ENCODE measurements at places on chromosomes 16 and 17.

DNA sequence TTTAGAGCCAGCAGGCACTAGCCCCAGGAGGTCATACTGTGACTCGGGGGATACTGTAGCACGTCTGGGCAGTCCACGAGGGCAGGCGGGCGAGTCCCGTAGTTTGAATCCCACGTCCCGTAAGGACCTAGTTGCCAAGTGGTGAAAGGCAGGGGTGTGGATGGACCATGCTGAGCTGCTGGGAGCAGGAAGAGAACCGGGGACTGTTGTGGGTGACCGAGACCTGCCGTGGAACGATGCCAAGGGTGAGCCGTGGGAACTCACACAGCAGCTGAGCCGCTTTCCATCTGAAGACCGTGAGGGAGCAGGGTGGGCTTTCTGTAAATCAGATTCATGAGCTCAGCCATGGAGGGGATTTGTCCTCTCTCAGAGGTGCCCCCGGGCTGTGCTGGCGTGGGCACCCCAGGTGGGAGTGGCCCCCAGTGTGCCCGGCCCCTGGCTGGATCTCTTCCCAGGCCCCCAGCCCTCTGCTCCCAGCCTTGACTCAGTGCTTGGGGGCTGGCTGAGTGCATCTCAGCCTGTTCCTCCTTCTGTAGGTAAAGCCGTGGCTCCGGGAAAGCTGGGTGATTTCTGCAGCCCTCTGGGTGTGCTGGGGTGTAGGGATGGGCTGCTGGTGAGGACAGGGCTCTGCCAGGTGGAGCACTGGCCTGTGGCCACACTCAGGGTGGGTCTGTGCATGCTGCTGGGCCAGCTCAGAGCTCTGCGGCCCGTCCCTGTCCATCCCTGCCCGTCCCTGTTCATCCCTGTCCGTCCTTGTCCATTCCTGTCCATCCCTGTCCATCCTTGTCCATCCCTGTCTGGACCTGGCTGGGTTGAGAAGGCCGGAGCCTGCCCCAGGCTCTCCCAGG lies 13.6 kb downstream of the ASPSCR1 start:
- DNase-seq: no peak

GRCh38 chr17:29212681-29213121 lies 32.5 kb upstream of the MYO18A start:
- DNase-seq: no peak

DNA sequence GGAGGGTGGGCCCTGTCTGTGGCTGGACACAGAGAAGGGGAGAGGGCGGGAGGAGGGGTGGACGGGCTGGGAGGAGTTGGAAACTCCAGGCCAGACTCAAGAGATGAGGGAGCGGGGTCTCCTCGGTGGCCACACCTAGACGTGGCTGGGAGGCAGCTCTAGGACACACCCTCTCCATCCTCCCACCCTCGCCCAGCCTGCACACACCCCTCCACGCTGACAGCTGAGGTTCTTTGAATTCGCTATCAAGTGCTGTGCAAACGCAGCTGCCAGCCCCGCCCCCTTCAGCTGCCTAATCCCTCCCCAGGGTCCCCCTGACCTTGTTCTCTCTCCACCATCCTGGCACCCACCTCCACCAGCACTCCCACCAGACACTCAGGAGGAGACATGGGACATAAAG lies 48.7 kb downstream of the DNAH17 start:
- DNase-seq: no peak

DNA sequence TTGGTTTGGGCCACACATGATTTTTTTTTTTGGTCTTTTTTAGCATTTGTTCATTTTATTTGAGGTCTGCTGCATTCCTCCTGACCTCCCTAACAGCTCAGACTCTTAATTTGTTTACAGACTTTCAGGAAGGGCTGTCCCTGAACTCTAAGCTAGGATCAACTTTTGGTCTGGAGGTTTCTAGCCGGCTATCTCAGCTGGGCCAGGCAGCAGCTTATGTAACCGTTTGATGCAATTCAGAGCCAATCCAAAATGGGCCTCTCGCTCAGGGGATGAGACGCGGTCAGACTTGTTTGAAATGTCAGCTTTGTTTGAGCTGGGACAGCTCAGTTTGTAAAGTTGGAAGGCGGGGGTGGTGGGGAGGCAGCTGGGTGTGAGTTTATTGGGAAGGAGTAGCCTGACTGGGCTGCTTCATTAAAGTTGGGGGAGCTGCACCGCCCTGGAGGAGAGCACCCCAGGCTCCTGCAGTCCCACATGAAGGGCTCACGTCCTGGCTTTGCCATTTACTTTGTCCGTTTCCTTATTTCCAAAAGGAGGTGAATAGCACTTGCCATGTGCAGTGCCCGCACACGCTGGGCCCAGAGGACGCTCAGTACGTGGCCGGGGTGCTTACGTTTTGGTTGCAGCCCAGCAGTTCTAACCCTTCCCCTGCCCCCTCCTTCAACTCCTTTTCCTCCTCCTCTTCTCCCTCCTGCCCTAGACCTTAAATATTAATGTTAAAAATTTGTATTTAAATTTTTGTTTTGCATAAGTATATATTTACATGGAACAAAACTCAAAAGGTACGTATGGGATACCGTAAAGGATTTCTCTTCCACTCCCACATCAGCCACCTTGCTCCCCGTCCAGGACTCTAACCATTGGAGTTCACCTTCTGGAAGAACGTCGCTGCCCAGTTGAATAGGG lies 121.2 kb downstream of the SNX29 start:
- DNase-seq: no peak

DNA sequence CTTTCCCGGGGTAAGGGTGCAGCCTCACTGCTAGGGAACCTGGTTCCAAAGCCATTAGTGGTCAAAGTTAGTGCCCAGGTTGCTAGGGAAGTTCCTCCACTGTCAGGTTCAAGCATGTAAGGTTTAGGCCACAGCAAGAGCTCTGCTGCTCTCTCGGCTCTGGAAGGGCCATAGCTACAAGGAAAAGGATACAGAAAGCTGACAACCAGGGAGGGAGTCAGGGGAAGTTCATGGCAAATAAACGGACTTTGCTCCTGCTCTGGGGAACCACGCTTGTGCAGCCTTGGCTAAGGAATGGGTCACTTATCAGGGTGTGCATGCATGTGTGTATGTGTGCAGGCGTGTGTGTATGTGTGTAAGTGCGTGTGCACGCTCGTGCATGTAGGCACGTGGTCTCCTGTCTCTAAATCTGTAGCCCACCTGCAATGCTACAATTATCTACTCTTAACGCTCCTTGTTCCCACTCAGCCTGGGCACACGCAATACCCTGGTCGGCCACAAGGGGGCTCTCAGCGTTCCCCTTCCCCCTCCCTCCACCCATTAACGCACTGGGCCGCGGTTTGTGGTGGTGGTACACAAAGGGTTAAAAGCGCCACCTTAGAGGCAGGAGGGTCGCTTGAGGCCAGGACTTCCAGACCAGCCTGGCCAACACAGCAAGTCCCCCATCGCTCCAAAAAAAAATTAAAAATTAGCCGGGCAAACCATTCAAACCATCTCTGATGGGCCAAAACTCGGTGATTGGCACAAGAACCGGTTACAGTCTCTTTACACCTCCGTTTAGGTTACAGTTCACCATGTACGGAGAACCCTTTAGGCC lies 48.4 kb upstream of the KDM8 start:
- peak; percentile 45 for DNase-seq

DNA sequence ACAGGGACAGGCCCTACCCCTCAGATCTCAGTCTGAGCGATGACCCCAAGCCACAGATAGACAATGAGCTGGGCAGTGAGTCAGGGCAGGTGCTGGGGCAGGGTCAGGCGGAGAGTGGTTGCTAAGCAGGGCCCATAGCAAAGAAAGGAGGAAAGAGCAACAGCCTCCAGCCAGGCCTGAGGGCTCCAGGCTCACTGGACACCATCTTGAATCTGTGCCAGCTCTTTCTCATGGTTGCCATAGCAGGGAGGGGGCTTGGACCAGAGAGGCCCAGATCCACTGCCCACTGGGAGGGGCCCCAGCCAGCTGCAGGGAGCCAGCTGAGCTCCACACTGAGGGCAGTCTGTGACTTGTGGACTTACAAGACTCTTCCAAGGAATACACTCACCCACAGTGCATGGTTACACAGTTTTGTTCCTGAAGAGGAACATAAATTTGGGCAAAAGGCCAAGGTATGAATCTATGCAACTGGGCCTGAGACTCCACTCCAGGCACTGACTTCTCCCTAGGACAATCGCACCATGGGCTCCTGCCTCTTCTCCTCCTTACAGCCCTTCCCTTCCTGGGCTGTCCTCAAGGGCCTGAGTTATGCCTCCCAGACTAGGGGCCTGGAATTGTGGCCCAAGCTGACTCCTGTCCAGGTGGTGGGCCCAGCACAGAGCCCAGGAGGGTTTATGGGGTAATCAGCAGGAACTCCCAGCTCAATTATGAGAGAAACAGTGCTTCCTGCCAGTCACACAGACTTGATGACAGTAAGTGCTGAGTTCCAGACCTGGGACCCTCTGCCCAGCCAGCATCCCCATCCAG lies 59.9 kb downstream of the BEAN1 start:
- no peak for DNase-seq

DNA sequence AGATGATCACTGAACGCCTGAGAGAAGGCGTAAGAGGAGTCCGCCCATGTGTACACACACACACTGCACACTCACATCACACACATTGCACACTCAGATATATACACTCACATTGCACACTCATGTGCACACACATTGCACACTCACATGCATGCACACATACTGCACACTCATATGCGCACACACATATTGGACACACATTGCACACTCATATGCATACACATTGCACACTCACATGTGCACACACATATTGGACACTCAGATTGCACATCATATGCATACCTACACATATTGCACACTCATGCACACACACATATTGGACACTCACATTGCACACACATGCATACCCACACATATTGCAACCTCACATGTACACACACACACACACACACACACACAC lies 163.2 kb downstream of the WSCD1 start:
- no peak for DNase-seq

DNA sequence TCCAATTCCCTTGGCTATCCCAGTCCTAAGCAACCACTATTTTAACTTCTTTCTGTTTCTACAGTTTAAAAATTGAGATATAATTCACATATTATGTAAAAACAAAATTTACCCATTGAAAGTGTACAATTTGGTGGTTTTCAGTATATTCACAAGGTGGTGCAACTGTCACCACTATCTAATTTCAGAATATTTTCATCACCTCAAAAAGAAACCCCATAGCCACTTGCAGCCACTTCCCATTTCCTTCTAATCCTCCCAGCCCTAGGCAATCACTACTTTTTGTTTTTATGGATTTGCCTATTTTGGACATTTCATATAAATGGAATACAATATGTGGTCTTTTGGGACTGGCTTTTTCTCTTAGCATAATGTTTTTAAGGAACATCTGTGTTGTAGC lies 36.1 kb upstream of the NACA2 start:
- DNase-seq: no peak

DNA sequence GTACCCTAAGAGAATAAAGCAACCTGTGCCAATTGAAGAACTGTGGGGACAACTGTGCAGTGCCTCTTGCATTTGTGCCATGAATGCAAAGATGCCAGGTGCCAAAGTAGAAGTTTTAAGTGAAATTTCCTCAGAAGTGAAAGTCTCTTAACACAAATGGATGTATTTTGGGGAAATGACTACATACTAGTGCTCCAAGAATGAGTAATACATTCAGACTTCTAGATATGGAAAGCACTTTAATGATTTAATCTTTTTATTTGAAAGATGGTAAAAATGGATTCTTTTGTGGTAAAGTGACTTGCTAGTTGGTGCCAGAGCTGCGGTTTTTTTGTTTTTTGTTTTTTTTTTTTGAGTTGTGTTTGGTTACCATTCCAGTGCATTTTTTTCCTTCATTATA lies 15.0 kb downstream of the UTP18 start:
- no peak for DNase-seq

GRCh38 chr17:38582069-38582468 lies 23.7 kb downstream of the SRCIN1 start:
- DNase-seq: no peak

DNA sequence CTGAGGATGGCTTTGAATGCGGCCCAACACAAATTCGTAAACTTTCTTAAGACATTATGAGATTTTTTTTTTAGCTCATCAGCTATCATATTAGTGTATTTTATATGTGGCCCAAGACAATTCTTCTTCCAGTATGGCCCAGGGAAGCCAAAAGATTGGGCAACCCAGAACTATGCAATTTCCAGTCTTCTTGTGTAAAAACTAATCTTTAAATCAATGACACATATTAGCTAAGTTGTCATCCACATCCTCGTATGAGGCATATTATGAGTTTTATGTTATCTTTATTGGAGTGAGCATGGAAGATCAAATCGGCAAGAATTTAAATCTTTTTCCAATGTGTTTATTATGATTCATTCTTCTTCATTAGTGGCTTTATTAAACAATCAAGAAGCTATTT lies 198.6 kb upstream of the HSBP1 start:
- no peak for DNase-seq

GRCh38 chr17:51150932-51151331 lies 2.4 kb upstream of the NME1 start:
- no peak for DNase-seq

DNA sequence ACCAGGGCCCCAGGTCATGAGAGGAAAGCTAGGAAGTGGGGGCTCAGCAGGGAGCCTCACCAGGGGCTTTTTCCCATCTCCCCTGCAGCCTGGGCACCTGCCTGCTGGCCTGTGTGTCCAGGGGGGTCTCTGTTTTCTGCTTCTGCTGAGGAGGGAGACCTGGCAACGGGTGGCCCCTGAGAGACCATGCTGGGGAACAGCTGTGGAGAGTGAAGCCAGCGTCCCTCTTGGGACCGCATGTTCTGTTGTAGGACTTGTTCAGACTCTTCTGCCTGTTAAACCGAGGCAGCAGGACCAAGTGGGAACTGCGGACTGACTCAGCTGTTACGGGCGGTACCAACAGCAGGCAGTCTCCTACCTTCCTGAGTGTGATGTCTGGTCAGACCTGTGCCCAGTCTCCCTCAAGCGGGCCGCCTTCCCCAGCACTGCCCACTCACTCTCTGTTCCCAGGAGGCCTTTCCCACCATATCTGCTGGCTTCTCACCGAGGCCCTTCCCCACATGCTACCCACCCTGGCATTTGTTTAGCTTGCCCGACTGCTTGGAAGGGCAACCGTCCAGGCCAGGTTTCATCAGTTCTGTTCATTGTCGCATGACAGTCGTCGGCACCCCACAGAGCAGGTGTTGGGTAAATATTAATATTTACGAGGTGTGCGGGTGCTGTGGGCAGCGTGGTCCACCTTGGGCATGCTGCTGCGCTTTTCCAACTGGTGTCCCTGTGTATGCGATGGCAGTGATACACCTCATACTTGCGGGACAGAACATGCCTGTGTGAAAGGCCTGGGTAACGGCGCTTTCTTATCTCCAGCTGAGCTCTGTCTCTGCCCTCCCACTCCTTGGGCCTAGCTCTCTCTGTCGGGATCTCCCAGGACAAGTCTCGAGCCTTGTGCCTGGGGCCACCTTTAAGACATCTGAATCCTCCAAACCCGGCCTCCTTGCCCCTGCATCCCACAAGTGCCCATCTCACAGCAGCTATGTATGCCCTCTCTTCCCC lies 69.4 kb downstream of the MPRIP start:
- DNase-seq: no peak

All from stimulated activated CD8-positive, alpha-beta memory T cell treated with anti-CD3 and anti-CD28 coated beads, Interleukin-4, amount 100 ng/mL, for 1 hour (primary cell).